ENCODE measurements at places on chromosomes 4 and X.

GRCh38 chrX:149313871-149314371 is 191.2 kb downstream of the IDS start:
- no peak for DNase-seq

DNA sequence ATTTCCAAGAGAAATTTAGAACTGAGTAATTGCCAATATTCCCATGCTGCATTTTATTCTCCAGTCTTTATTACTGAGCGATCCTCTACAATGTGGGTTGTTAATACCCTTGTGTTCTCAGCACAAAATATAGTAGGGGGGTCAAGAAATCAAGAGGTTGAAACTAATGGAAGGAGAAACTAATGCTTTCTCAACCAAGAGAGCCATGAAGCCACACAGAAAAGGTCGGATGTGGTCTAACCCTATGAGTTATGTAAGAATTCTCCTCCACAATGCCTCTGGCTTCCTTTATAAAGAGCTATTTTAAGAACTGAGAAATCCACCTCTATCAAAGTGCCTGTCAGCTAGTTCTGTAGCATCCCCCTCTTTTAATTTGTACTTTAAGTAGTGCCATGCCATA is 268.5 kb downstream of the CHIC1 start:
- no peak for DNase-seq

DNA sequence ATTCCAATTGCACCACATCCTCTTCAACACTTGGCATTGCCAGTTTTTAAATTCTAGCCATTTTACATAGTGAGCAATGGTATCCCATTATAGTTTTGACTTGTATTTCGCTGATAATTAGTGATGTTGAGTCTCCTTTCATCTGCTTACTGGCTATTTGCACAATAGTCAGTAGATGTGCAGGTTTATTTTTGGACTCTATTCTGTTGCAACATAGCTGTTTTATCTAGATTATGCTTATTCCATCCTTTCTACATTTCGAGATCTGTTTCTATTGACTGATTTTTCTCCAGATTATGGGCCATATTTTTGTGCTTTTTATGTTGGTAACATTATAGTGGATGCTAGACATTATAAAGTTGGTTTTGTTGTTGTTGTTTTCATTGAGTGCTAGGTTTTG is 106.1 kb downstream of the WWC2 start:
- no peak for DNase-seq

DNA sequence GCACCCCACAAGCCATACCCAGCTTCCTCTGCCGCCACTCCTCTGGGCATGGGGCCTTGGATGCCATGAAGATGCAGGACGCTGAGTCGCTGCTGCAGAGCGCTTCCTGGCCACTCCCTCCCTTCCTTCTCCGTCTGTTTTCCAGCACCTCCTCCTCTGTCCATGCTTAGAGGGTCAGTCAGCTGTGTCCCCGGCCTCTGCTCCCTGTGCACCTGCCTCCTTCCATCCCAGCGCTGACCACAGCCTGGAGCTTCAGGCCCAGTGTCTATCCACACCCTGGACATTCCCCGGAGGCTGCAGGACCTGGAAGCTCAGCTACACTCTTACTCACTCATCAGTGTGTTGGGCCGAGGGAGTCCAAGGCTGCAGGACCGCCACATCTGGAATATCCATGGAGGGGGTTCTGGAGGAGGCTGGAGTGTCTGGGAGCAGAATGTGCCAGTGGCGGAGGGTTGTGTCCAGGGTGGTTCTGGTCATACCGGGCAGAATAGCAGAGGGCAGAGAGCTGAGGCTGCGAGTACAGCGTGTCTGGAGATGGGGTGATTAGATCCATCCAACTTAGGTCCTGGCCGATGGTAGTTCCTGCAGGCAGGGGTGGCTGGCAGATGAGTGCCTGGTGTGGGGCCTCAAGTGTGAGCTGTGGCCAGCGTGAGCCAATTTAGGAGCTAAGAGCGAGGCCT is 58.6 kb upstream of the ADRA2C start:
- DNase-seq = no peak

DNA sequence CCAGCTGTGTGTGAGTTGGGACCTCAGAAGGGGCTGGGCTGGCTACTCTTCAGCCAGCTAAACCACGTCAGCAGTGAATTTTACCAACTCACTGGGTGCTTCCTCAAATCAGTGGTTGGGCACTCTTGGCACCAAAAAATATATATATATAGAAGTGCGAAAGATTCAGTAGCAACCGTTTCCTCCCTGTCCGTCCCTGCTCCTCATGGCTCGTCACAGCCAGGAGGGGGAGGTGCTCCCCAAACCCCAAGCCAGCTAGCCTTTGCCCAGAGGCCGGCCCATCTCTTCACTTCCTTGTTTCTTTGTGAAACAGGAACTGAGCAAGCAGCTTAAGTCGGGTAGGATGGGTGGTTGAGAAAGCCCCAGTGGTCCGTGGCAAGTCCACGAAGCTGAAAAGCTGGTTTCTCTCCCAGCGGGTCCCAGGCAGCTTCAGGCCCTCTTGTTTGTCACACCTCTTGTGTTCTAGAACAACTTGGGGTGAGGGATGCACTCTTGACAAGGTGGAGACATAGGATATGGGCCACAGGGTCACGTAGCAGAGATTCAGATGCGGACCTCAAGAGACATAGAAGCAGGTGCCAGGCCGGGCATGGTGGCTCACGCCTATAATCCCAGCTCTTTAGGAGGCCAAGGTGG is 6.8 kb upstream of the SASH3 start:
- no peak for DNase-seq

GRCh38 chr4:101348367-101348827 is 1.1 kb upstream of the PPP3CA start:
- DNase-seq = no peak

GRCh38 chr4:53659737-53660136 is 68.5 kb upstream of the LNX1 start:
- DNase-seq = no peak

- no peak for DNase-seq
Measured at GRCh38 chrX:107467271-107467670, 17.8 kb downstream of the FRMPD3 start.
